Myocyte (in vitro differentiated cells): ENCODE measurements at places on chromosomes 12 and 14. TPM values are rescaled to one million over a fixed set of nuclear protein-coding genes. Genes with fewer than 3 reads are reported as not detected.

GRCh38 chr14:56585461-56586084, 6.0 kb downstream of the TMEM260 start:
- DNase-seq: no peak

- no peak for DNase-seq
Observed at GRCh38 chr14:44812672-44813071, 149.1 kb downstream of the KLHL28 start.

DNA sequence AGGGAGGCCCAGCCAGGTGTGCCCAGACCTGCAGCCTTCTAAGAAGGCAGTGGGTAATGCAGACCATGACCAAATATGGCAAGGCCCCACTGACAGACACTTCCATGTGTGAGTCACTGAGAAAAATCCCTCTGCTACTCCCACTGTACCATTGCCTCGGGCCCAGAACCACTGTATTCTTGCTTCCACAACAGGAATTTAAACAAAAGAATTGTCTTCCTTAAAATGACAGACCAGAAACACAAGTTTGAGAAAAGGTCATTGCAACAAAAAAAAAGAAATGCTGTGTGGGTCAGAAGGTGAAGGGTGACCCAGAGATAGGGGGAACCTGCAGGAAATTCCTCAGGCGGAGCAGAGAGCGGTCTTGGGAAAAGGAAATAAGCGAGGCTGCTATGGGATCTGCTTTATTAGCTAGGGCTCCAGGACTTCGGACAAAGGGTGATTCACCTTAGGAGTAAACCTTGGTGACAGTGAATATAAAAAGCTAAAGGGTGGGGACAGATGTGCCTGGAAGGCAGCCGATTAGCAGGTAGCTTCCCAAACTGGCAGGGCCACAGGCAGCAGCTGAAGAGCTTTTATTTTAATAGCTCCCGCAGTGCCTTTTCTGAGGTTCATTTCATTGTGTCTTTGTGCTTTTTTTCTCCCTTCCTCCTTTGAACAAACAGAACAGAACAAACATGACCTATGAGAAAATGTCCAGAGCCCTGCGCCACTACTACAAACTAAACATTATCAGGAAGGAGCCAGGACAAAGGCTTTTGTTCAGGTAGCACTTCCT, 185.3 kb upstream of the BCL2L14 start:
- peak; percentile 22 for DNase-seq

DNA sequence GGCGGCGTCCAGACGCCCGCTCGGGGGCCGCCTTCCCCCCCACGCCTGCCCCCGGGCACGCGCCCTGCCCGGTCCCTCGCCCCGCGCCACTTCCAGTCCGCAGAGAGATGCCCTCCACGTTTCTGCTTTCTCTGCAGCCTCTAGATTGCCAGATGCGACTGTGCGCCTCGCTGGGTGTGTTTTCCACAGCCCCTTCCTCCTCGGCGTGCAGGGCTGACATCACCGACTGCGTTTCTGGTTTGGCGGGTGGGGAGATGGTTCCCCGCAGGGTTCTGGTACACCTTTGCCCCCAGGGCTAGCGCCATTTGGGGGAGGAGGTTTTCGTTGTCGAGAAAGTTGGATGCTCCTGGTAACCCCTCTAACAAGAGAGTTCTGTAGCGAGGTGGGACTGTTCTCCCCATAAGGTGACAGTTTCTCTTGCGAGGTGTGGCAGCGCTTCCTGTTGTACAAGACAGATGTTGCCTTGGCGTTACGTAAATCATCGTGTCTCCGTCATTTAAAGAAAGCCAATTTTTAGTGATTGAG, 1.5 kb downstream of the CALM1 start:
- peak; percentile 49 for DNase-seq

GRCh38 chr14:94840467-94840866, 70.6 kb upstream of the GSC start:
- DNase-seq: no peak

- DNase-seq: no peak
Observed at GRCh38 chr12:57477710-57478681, 1.7 kb downstream of the ARHGAP9 start.

DNA sequence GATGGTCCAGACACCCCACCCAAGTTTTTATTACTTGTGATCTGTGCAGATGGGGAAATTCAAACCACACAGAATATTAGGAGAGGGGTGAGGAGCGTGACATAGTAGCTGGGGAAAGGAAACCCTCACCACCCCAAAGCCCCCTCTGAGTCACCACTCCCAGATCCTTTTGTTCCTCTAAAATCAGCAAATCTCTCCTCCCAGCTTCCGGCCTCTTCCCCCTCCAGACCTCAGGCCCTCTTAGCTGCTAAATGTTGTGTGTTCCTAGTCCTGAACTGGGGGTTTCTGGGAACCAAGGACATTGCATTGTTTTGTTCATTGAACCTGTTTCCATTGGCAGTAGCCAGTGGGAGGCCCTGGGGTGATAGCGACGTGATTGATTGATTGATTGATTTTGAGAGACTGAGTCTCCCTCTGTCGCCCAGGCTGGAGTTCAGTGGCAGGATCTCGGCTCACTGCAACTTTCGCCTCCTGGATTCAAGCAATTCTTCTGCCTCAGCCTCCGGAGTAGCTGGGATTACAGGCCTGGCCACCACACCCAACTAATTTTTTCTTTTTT, 5.9 kb upstream of the ORAI1 start:
- no peak for DNase-seq

DNA sequence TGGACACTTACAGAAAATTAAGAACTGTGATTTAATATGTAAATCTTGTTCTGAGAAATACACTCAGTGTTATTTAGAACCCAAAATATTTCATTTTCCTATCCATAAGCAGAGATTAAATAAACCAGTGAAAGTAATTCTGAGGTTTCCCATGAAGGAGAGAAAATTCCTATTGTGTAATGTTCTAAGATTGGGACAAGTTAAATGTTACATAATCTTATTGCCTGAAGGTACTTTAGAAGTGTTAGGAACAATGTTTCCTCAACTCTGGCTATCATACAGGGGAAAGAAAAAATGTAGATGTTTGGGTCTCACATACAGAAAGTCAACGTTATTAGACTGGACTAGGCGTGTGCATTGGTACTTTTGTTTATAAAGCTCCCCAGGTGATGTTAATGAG, 281.9 kb upstream of the SYT10 start:
- no peak for DNase-seq

GRCh38 chr14:37668646-37669045, 73.2 kb downstream of the TTC6 start:
- no peak for DNase-seq

DNA sequence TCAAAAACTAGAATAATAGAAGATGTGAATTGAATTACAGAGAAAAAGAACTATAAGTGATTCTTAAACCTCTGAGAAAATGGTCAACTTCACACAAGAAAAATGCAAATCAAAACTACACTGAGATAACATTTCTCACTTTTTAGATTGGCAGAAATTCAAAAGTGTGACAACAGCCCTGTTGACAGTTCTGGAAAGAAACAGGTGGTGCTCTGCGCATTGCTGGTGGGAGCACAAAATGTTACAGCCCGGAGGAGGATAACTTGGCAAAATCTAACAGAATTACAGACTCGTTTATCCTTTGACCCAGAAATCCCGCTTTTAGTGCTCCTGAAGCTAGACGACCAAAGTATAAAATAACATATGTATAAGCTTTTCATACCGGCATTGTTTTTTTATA, 222.5 kb upstream of the CNTN1 start:
- DNase-seq: peak; percentile 3

GRCh38 chr12:57236925-57237595, 7.5 kb downstream of the SHMT2 start:
- no peak for DNase-seq

- peak; percentile 94 for DNase-seq
Observed at GRCh38 chr12:46524778-46525177, 152.2 kb upstream of the SLC38A2 start.

- DNase-seq: no peak
Observed at GRCh38 chr14:23093991-23094665, 808 bp downstream of the ACIN1 start.

- DNase-seq: peak; percentile 35
Observed at GRCh38 chr12:46554460-46554859, 181.9 kb upstream of the SLC38A2 start.

DNA sequence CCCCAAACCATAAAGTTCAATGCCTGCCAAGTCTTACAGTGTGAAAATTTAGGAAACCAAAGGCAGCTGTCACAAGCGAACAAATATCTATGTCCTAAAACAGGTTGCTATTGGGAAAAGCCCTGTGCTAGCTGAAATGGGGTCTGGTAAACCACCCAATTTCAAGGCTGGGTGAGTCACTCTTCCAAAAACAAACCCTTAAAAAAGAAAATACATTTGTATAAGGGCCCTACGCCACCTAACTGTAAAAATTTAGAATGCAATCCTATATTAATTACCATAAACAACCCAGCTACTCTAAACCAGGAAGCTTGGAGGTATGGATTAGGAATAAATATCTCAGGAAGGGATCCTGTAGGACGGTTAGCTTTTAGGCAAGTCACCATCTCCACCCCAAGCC, 32.1 kb downstream of the PRMT8 start:
- peak; percentile 69 for DNase-seq

GRCh38 chr12:16385782-16386646, 38.6 kb downstream of the MGST1 start:
- DNase-seq: peak; percentile 88

- no peak for DNase-seq
Observed at GRCh38 chr14:92352158-92352985, 29.4 kb downstream of the SLC24A4 start.

DNA sequence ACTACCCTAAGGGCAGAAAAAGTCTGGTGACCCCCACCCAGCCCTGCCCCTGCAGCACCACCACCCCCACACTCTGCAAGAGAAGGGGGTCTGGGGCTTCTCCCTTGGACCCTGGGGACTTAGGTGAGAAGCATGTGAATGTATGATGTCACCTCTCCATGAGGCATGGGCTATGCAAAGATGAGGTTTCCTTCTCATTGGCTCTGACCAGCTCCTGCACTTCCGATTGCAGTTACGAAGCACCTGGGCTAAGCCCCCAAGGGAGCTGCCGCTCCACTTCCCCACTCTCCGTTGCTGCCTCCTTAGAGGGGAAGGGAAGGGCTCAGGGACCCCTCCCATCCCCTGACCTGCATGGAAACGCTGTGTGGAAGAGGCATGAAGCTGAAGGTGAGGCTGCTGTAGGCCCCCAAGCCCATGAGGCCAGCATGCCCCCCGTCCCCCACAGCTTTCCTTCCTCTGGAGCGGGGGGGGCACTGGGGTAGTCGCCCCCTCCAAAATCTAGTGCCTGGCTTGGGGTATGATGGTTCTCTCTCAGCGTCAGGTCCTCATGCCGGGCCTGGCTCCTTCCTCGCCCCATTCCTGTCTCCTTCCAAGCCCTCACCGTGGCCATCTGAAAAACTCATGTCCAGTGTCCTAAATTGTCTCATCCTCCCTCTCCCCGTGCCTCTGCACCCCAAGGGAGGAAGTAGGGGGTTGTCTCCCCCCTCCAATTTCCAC, 5.5 kb upstream of the DDX23 start:
- DNase-seq: no peak

GRCh38 chr12:32987512-32987911, 90.9 kb upstream of the PKP2 start:
- no peak for DNase-seq

- no peak for DNase-seq
Observed at GRCh38 chr12:22828066-22828465, 203.1 kb downstream of the ETNK1 start.

DNA sequence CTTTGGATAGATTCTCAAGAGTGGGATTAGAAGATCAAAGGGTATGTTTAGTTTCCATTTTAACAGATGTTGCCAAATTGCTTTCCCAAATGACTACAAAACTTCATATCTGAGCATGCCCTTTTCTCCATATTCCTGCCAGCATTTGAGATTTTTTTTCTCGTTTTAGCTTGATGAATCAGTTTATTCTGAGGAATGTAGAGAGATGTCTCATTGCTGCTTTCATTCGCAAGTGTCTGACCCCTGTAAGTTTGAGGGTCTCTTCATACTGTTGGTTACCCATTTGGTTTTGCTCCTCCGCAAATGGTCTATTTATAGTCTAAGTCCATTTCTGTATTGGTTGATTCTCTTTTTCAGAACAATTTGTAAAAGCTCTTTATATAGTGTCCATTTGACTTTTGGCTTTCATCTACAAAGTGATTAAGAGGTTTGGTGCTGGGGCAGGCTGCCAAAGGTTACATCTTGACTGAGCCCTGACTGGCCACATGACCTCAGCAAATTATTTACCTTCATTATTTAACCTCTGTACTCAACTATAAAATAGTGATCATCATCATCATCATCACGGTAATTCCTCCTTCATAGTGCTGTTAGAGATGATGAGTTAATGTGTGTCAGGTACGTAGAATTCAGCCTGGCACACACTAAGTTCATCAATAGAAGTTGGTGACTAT, 33.6 kb downstream of the HCAR2 start:
- peak; percentile 33 for DNase-seq

- peak; percentile 20 for DNase-seq
Observed at GRCh38 chr14:23608454-23608853, 27.7 kb upstream of the DHRS2 start.

GRCh38 chr14:72638021-72638420, 255.9 kb downstream of the DPF3 start:
- peak; percentile 96 for DNase-seq

OR10P1 gene
- not detected in 2 replicates for total RNA-seq

HNF1A gene
- not detected in 2 replicates for total RNA-seq

SERPINA10 gene
- not detected in 2 replicates for total RNA-seq

BAZ2A gene
- total RNA-seq: 23.2 and 27.0 TPM in 2 replicates

PDZRN4 gene
- not detected in 2 replicates for total RNA-seq

CD69 gene
- total RNA-seq: not detected in 2 replicates

SLC38A4 gene
- 3.9 and 4.1 TPM in 2 replicates for total RNA-seq

ASIC1 gene
- 4.5 and 8.2 TPM in 2 replicates for total RNA-seq

HVCN1 gene
- total RNA-seq: 3.2 and 3.9 TPM in 2 replicates

SRSF9 gene
- 56.6 and 61.6 TPM in 2 replicates for total RNA-seq

CLEC6A gene
- not detected in 2 replicates for total RNA-seq

MGP gene
- total RNA-seq: not detected in 2 replicates
